ENCODE measurements at places on chromosomes 5 and 9. TPM values are rescaled to one million over a fixed set of nuclear protein-coding genes. Genes with fewer than 3 reads are reported as not detected.

The IDNK gene
- total RNA-seq = 3.7 TPM

GRCh38 chr9:94612071-94612470 lies 18.4 kb upstream of the FBP2 start:
- DNase-seq = no peak

- no peak for DNase-seq
These were observed 2.4 kb downstream of the CD180 start for GRCh38 chr5:67194166-67194565.

GRCh38 chr5:53116597-53116996 lies 7.0 kb upstream of the MOCS2 start:
- DNase-seq = peak; percentile 22

GRCh38 chr9:15417626-15418025 lies 5.0 kb upstream of the SNAPC3 start:
- DNase-seq = no peak

GRCh38 chr5:123091298-123092222 lies 2.5 kb downstream of the PRDM6 start:
- DNase-seq = no peak

GRCh38 chr5:91007780-91008402 lies 375.2 kb downstream of the ARRDC3 start:
- DNase-seq = no peak

DNA sequence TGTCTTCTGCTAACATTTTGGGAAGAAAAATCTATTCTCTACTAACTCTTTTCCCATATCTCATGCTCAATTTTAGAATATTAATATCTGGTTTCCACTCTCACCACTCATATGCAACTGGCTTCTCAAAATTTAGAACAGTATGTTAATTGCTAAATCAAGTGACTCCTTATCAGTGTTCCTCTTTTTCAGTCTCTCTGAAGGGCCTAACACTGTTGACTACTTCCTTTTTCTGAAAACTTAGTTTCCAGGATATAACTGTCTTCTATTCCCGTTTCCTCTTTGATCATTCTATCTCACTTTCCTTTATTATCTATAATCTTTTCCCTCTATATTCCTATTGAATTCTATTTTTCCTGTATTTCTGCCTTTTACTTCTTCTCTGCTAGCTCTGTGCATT lies 1717.2 kb upstream of the C9orf72 start:
- DNase-seq = no peak

The IL4 gene
- not detected for total RNA-seq

DNA sequence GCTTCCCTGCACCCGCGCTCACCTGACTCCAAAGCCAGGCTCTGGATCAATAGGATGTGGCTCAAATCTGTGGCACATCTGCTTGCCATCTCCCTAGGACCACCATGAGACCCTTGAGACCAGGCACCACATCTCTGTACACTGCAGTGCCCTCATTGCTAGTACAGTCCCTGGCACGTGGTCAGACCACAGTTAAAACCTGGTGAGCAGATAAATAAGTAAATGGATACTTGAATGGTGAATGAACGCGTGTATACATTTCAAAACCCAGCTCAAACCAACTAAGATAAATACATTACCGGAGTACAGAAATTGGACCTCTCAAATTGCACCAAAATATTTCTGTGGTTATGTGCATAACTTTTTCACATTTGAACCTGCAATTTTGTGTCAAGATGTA lies 221.2 kb upstream of the IRX4 start:
- DNase-seq = no peak

DNA sequence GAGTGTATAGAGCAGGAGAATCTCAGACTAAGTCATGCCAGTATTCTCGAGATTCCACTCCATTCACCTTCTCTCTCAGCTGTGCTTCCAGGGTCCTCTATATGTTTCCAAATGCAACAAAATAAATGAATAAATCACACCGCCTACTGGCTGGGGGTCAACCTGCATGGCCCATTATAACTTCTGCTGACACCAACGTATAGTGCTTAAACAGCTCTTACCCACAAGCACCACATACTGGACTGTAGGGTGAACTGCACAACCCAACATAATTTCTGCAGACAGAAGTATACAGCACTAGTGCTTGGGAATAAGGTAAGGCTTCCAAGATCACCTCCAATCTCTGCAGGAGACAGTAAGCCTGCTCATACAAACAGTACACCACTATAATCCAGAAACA lies 33.1 kb upstream of the HTR4 start:
- peak; percentile 82 for DNase-seq

The PCDHB10 gene
- total RNA-seq = 0.37 TPM

GRCh38 chr5:111627862-111628261 lies 115.5 kb upstream of the STARD4 start:
- no peak for DNase-seq

DNA sequence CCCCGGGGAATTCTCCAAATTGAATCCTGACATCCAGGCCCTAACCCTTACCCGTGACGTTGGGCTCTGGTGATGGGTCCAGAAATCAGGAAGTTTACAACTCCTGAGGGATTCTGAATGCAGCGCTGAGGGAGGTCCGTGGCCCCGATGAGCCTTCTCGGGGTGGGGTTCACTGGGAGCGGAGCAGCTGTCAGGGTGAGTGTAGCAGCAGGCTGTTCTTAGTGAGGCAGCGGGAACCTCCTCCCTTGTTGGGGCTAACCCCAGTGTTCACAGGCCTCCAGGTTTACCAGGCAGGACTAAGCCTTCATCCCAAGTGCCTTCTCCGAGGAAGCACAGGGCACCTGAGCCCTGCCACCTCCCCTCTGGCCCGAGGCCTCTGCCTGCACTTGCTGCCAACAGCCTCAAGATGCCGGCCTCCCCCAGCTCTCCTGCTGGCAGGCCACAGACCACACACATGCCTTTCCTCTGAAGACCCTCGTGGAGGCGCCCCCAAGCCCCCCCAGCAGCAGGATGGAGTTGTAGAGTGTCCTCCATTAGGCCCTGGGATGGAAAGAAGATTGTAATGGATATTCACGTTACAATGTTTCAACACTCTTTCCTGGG lies 7.3 kb upstream of the ADAMTS16 start:
- no peak for DNase-seq

GRCh38 chr9:120895951-120896350 lies 19.0 kb upstream of the PHF19 start:
- no peak for DNase-seq

The SLC2A6 gene
- total RNA-seq = 5.0 TPM

DNA sequence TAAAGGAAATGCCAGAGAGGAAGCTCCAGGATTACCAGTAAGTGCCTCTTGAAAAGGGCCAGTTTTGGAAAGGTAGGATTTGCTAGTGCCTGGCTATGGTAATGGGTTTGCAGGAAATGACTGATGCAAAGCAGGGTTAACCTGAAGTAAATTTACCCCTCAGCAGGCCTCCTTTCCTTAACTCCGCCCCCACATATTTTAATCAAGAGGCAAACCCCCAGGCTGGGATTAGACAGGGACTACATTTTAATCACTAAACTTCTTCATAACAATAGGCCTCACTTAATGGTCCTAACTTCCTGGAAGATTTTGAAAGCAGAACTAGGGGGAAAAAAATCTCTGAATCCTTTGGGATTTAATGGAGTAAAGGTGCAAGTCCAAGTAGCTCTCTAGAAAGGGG lies 10.2 kb upstream of the SLC1A3 start:
- no peak for DNase-seq

The ADAMTS19 gene
- not detected for total RNA-seq

The FAM169A gene
- total RNA-seq = 10.2 TPM

- no peak for DNase-seq
These were observed 157.1 kb upstream of the MPDZ start for GRCh38 chr9:13436591-13436990.

- DNase-seq = no peak
These were observed 33.8 kb upstream of the FYB1 start for GRCh38 chr5:39253196-39253595.

DNA sequence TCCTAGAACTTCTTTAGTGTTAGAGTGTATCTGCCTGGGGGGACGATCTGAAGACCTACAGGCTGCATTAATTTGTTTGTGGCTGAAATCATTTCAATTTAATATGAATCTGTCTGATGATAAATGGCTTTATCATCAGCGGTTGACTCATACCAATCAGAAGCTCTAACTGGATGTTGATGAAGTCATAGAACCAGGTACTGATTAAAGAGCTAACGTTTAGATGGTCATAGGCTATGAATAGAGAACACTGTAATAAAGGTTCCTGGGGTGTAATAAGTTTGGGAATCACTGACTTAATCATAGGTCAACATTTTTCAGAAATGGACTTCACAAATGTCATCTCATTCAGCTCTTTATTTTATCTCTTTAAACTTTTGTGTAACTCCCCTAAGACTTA lies 329.9 kb downstream of the MSX2 start:
- DNase-seq = no peak

GRCh38 chr5:139306628-139307379 lies 13.3 kb downstream of the MATR3 start:
- no peak for DNase-seq

The MOB3B gene
- total RNA-seq = not detected

DNA sequence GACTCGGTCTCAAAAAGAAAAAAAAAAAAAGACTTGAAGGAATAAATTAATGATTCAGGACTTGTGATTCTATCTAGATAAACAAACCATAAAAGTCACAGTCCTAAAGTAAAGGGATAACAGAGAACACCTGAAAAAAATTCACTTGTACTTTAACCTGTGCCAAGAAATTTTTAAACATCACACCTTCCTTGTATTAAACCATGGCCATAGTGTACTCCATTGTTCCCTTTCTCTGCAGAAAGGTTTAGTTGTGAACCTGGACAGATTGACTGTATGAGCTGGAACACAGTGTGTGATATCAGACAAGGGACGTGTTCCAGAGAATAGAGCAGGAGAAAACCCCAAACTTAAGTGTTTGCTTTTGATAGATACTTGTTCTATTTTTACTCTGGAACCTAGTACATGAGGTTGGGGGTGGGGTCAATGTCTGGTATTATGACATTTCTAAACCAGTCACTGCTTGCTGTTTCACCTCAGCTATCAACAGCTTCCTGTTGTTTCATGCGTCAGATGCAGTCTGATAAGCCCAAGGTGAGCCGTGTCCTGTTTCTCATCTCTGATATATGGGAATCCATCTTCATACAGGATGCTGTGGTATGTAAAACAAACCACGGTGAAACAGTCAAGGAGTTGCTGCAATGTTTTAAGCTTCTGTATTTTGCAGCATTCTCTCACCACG lies 62.5 kb upstream of the ITGA1 start:
- no peak for DNase-seq

The LCN15 gene
- total RNA-seq = 0.05 TPM

GRCh38 chr5:132768485-132768868 lies 8.6 kb downstream of the SEPTIN8 start:
- no peak for DNase-seq

The C9orf50 gene
- total RNA-seq = not detected

DNA sequence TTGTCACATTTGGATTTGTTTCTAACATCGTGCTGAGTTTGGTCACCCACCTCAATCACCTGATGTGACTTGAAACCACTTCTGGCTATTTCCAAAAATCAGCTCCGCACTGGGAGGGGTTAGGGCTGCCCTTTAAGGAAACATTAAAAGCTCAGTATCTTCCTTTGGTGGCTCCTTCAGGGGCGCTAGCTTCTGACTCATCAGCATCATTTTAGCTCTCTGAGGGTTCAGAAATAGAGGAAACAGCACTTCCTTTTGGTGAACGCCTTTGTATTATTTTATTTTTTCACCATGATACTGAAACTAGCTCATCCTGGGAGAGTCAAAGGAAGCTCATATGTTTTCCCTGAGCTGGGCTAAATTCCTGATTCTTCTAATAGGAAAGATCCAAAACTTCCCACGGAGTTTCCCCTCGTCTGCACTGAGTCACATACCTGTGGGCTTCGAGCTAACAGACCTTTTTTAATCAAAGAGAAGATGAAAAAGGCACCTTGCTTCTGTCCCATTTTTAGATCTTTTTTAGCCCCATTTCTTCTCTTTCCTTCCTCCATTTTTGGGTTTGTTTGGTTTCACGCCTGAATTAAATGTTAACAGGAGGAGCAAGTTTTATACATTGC lies 48.2 kb downstream of the ROPN1L start:
- no peak for DNase-seq

DNA sequence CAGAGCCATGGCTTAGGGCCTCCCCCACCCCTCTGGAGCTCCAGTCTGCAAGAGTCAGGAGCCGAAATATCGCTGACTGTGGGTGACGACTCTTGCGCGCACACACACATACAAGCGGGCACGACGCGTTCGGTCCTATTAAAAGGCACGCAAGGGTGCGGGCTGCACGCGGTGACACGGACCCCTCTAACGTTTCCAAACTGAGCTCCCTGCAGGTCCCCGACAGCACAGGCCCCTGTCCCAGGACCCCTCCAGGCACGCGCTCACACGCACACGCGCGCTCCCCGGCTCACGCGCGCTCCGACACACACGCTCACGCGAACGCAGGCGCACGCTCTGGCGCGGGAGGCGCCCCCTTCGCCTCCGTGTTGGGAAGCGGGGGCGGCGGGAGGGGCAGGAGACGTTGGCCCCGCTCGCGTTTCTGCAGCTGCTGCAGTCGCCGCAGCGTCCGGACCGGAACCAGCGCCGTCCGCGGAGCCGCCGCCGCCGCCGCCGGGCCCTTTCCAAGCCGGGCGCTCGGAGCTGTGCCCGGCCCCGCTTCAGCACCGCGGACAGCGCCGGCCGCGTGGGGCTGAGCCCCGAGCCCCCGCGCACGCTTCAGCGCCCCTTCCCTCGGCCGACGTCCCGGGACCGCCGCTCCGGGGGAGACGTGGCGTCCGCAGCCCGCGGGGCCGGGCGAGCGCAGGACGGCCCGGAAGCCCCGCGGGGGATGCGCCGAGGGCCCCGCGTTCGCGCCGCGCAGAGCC lies at the start of gene GRIN1:
GRIN1 (plus strand) TSS at position 433 of the 746 bp plus-strand sequence. CDS start 333 bp downstream, outside the sequence.
- DNase-seq = no peak

DNA sequence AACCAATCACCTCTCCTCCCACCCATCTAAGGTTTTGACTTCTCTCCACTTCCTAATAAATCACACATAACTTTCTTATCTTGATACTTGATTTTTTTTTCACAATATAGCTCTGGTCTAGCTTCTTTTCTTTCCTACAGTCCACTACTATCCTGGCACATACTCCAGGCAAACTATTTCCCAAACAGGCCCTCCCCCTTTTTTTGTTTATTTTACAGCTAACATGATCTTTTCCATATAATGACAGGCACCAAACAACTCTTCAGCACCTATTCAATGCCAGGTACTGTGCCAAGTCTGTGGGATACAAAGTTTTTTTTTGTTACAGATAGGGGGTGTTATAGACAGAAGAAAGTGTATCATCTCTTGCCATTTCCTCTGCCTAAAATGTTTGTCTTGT lies 7.9 kb downstream of the TYRP1 start:
- DNase-seq = no peak

DNA sequence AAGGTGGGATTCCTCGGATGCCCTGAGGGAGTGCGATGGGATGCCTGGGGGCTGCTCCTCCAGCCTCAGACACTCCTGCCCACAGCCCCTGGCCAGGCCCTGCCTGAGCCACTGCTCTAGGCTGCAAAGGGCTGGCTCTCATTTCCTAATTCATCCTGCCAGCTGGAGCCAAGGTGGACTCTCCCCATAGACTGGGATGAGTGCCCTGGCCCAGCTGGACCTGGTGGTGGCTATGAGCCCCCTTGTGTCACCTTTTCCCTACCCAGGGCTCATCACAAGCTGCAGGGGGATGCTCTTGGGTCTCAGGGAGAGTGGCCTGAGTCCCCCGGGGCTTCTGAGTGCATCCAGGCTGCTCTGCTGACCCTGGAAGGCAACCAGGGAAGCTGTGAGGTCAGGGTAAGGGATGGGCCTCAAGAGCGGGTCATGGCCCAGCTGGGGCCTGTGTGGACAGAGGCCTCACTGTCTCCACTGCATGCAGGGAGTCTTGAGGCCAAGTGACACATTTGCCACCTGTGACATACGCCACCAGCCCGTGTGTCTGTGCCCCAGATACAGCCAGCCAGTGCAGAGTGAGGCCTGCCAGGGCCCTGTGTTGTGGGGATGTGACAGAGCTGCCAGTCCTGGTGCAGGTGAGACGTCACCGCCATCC lies 102.7 kb upstream of the IER5L start:
- DNase-seq = no peak

- DNase-seq = no peak
These were observed 228.2 kb upstream of the PAPPA start for GRCh38 chr9:115925424-115925823.
